ENCODE measurements at places on chromosomes 3 and 15. TPM values are rescaled to one million over a fixed set of nuclear protein-coding genes. Genes with fewer than 3 reads are reported as not detected.
A peak's percentile ranks its signal among the peaks of the same experiment; 100 is the strongest.

DNA sequence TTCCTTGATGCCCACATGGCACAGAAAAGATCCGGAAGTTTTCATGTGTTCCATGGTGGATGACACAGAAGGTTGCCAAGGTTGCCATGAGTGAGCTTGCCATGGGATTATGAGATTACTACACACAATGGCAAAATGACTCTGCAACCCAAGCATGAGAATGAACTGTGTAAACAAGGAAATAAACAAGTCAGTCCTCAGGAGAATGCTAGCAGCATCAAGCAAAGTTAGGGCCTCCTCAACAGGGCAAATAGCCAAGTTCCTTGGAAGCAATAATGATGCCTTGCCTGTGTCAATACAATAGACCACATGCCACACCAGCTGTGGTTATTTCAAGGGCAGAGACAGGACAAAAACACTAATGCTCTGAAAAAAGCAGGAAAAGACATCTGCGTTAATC is 41.8 kb downstream of the AQR start:
- DNase-seq = peak; percentile 50

DNA sequence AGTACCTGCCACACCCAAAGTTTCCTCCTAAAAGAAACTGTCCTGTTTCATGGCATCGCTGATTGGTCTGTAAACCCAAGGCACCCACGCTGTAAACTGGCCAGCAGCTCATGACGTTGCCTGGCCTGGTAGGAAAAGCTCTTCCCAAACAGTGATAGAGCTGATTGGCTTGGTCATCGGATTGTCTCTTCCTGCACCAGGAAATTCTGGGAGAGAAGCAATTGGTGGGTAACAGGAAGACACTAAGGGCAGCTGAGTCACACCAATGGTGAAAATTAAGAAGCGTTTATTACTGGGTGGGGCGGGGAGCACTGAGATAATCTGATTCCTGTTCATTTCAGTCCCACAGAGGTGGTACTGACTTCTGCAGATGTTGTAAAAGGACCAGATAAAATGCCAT is 31.0 kb downstream of the KLHL6 start:
- DNase-seq = no peak

- no peak for DNase-seq
Observed at GRCh38 chr3:127456471-127457093, 134.0 kb downstream of the TPRA1 start.

DNA sequence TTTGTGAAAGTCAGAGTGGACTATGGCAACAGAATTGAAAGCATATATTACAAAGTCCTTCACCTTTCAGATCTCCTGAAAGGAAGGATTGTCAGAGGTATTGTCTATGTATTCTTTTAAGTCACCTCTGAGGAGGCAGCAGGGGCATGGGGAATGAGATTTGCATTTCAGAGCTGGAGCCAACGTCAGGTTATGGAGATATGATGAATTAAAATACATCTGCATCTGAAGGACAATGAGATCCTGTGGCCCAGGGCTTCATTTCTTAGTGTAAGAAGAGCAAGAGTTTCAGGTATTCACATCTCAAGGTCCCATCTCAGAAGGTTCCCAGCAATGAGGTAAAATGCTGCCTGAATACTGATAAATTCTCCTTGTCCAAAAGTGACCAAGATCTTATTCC is 695.8 kb downstream of the TUSC7 start:
- no peak for DNase-seq

GRCh38 chr3:34002569-34003100 is 204.2 kb downstream of the PDCD6IP start:
- no peak for DNase-seq

DNA sequence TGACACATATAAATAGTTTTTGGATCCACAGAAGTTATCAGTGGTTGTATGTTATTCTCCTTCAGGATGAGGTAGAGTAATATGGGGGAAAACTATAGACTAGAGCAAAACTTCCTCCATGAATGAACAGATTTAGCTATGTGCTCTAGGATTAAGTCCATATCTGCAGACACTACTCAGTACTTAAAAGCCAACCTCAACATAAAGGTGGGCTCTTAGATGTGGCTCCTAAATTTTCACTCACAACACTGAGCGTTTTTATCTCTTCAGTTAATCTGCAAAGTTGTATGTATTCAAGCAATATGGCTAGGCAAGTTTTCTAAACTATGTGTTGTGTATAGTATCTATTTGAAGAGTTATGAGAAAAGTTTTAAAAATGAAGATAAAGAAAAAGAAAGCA is 147.0 kb upstream of the SLITRK3 start:
- DNase-seq = no peak

- DNase-seq = no peak
Observed at GRCh38 chr3:115617591-115617990, 5.7 kb upstream of the GAP43 start.

DNA sequence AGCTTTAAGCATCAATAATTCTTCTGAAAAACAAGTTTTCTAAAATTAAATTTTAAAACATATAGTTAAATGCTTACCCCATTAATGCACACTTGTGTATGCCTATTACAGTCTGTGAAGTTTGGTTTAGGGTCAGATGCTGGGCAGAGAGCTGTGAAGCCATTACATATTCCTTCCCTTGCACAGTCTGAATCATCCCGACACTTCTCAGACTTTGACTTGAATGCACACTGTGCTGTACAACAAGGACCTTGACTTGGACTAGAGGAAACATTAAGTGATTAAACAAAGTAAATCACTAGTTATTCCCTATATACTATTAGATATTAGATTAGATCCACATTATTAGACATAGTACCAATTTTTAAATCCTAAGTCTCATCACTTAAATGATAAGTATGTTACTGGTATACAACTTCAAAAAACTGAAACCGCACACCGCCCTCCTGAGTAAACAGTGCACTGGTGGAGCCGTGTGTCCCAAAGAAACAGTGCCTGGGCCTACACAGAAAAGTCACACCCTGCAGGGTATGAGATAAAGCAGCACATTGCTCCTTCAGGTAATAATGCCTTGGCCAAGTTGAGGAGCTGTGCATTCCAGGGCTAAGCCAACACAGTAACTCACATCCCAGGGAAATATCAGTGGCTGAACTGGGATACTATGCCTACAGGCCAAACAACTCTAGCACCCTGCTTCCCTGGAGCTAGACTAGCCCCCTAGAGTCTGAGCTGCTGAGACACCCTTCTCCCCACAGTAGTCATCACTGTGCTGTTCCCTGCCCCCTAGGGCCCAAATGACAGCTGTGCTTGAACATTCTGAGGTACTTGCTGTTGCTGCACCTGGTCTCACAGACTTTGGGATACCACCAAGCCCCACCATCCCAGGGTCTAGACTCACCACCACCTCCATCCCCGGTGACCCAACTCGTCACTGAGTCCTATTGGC is 137.5 kb downstream of the ADAM10 start:
- peak; percentile 29 for DNase-seq

DNA sequence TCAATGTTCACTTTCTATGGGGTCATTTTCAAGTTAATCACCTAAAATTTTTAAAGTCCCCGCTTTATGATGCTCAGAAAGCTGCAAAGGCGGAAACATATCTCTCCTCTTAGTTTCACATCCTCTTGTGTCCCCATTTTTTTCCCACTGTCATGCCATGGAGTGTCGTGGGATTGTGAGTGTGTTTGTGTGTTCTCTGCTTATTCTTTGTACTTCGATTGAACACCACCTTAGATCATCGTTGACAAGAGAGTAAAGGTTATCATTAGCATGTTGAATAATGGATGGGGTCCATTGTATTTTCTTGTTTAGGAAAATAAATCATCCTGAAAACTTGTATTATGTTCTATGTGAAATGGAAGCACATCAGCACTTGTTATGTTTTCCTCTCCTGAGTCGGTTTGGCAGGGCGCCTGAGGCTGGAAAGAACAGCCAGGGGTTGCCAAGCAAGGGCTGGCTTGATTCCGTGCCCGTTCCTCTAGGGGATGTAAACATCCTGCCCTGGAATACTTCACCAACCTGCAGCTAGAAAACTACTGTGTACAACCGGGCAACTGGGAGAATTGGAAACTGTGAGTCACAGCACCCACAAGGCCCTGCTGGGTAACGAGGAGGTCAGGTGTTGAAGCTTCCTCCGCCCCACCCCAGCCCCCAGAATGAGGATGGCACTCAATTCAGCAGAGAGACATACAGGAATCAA is 67.2 kb downstream of the EIF4E3 start:
- peak; percentile 37 for DNase-seq

DNA sequence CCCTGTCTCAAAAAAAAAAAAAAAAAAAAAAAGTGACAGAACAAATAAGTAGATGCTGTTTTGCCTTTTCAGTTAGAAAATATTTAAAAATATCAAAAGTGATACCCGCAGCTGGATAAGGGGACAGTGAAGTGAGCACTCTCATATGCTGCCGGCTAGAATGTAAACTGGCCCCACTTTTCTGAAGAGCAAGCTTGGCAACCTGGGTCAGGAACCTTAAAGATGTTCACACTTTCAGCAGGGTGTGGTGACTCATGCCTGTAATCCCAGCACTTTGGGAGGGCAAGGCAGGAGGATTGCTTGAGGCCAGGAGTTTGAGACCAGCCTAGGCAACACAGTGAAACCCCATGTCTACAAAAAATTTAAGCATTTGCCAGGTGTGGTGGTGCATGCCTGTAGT is 17.4 kb downstream of the FSD2 start:
- no peak for DNase-seq

The SLC7A14 gene
- total RNA-seq = 0.24 TPM

The SLC2A2 gene
- not detected for total RNA-seq

The FGD5 gene
- total RNA-seq = not detected

The POC1A gene
- 1.3 TPM for total RNA-seq

The MYRIP gene
- 0.10 TPM for total RNA-seq

The TTLL13 gene
- not detected for total RNA-seq

The SEMA6D gene
- total RNA-seq = 1.2 TPM

The CSTA gene
- 0.37 TPM for total RNA-seq

The IL17RB gene
- not detected for total RNA-seq

The CADPS gene
- total RNA-seq = not detected

All from myocyte (in vitro differentiated cells).